ENCODE measurements at places on chromosomes 2 and 18.

GRCh38 chr18:40048253-40048652 is 1906.8 kb upstream of the PIK3C3 start:
- no peak for DNase-seq

- DNase-seq, result no peak
Measured at GRCh38 chr2:160474891-160475787, 18.5 kb downstream of the RBMS1 start.

- DNase-seq, result no peak
Measured at GRCh38 chr2:1553671-1554295, 140.5 kb downstream of the TPO start.

GRCh38 chr2:128638341-128639119 is 319.9 kb upstream of the HS6ST1 start:
- peak; percentile 27 for DNase-seq

DNA sequence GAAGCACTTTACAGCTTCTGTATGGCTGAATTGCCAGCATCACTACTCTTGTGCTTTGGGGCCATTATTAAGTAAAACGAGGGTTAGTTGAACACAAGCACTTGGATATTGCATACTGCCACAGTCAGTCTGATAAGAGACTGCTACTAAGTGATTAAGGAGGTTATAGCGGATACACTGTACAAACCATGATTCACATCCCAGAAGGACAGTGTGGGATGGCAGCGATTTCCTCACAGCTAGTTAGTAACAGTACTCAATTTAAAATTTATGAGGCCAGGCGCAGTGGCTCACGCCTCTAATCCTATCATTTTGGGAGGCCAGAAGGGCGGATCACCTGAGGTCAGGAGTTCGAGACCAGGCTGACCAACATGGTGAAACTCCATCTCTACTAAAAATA is 2.6 kb upstream of the BMPR2 start:
- DNase-seq, result no peak

GRCh38 chr2:232132181-232132580 is 170.7 kb downstream of the DIS3L2 start:
- DNase-seq, result no peak

- DNase-seq, result no peak
Measured at GRCh38 chr2:155703917-155704316, 628.6 kb downstream of the NR4A2 start.

DNA sequence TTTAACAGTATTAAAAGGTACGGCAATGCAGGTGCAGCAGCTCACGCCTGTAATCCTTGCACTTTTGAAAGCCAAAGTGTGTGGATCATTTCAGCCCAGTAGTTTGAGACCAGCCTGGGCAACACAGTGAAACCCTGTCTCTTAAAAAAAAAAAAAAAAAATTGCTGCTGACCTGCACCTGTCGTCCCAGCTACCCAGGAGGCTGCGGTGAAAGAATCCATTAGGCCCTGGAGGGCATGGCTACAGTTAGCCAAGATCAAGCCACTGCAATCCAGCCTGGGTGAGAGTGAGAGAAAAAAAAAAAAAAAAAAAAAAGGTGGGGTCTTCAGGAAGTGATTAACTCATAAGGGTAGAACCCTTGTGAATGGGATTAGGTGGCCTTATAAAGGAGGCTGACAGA is 12.8 kb downstream of the CUL3 start:
- DNase-seq, result no peak

- no peak for DNase-seq
Measured at GRCh38 chr18:30917651-30918050, 124.9 kb downstream of the DSC3 start.

DNA sequence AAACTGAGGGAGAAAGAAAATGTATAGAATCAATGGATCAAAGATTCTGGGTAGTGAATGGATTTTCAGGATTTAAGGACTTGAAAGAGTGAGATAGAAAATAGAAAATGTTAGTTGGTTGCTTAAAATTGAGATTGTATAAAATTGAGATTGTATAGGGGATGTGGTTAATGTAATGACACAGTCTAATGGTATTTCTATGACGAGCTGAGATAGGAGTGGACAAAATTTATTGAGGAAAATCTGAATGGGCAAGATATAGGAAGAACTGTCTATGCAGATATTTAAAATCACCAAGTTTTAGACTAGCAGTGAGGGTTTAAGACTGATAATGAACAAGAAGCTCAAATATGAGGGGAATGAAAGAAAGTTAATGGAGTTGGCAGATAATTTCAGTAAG is 406.6 kb downstream of the NYAP2 start:
- DNase-seq, result no peak

GRCh38 chr2:113061241-113061640 is 2.2 kb downstream of the IL36RN start:
- no peak for DNase-seq

DNA sequence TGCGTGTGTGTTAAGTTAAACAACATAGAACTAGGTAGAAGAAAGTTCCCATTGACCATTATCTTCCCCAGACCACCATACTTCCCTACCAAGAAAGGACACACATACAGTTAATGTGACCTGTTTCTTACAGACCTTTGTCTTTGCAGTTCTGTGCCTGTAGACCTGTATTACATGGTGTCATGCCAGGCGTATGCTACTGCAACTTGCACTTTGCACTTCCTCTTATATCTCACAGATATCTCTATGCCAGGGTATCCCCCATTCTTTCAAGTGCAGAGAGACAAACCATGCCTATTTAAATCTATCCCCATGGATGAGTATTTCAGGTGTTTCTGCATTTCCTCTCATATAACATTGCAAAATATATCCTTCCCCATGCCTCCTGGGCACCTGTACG is 136.8 kb upstream of the PKDCC start:
- DNase-seq, result no peak

DNA sequence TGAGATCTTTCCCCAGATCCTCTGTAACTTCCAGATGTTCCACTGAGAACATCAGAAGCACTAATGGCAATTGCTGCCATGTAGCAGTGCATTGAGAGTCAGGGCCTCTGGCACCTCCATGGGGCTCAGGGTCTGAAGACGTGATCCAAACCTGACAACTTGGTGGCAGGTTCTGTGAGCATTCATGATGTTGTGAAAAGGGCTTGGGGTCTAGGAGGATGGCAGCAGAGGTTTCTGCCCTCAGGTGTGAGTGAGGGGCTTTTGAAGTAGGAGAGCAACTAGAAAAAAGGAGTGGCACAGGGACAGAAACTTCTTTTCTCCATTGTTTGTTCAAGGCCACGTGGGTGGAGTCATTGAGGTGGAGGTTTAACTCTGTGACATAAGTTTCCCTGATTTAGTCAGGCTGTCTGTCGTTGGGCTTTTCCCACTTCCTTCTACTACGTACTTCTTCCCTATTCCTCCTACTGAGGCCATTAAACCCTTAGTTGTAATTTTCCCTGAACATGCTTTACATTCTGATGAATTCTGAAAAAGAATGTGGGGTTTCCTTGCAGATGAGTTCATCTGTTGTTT is 13.1 kb downstream of the CFLAR start:
- no peak for DNase-seq

- DNase-seq, result peak; percentile 48
Measured at GRCh38 chr2:233481368-233482142, 85.0 kb downstream of the USP40 start.

GRCh38 chr18:11658989-11659388 is 30.1 kb upstream of the GNAL start:
- DNase-seq, result no peak

GRCh38 chr2:214989187-214989586 is 149.2 kb downstream of the ABCA12 start:
- no peak for DNase-seq

DNA sequence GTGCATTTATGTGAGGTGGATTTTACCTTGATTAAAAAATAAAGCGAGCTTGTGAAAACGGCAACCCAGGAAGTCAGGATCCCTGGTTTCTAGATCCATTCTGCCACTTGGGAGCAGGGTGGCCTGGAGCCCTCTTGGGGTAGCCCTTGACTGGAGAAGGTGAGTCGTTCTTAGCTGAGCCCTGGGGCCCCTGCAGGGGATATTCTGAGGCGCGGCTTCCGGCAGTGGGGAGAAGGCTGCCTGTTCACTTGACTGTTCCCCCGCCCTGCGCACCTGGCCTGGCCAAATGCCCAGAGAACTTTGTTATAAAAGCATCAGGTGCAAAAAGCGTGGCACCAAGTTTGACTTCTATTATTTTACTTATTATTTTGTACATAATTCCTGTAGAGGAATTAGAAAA is 221.9 kb downstream of the DYSF start:
- DNase-seq, result no peak

DNA sequence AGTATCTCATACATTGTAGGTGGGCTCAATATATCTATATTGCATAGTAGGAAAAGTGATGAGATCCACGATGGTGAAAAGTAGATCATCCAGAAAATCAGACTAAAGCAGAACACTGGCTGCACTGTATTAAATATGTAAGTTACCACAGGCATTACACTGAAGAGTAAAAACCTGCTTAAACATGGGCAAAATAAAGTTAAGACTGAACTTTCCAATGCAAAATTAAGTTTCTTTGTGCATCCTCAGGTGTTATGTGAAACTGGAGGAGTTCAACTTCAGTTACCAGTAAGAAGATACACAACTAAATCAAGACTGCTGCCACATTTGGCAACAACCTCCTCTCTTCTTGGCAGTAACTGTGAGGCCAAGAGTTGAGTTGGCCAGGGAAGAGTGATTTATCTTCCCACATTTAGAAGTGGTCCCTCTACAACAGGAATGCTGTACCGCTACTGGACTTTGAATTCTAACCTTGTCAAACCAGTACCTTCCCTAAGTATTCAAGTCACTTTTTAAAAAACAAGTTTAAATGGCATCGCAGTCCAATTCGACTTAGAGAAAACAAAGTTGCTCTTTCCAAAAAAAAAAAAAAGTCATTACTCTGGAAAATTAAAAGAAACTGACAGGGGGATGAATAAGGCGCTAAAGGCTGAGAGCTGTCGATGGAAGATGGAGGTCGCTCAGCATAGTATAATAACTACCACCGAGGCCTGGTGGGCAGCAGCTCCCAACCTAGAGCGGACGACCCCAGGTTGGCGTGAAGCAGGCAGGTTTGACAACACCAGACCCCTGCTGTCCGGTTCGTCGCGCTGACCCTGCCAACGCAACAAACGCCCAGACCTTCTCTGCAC is 1.1 kb downstream of the MAP4K3 start:
- peak; percentile 63 for DNase-seq

DNA sequence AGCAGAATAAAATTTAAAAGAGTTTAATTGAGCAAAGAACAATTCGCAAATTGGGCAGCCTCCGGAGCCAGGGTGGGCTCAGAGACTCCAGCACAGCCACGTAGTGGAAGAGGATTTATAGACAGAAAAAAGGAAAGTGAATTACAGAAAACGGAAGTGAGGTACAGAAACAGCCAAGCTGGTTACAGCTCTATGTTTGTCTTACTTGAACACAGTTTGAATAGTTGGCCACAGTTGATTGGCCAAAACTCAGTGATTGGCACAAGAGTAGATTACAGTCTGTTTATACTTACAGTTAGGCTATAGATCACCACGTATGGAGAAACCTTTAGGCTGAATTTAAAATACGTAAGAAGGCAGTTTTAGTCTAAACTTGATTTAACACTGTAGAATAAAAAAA is 78.8 kb upstream of the NEDD4L start:
- DNase-seq, result no peak

GRCh38 chr2:36502081-36502480 is 95.9 kb downstream of the FEZ2 start:
- DNase-seq, result no peak

DNA sequence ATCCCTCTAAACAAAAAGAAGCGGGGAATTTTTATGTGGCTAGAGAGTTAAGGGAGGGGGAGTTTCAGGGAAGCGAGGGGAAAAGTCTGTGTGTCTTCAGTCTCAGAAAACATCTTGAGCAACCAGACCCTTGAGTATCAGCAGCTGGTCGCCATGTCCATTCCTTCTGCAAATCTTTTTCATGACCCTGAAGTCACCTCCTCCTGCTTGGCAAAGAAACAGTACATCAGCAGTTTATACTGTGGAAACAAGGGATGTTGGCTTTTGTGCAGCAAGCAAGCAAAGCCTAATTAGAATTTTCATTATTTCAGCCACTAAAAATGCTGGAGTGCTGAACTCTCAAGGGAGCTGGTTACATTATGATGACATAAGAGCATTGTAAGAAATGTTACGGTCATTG is 187.4 kb upstream of the SLC8A1 start:
- no peak for DNase-seq

GRCh38 chr2:200351815-200352214 is 45.3 kb downstream of the SPATS2L start:
- DNase-seq, result no peak

- no peak for DNase-seq
Measured at GRCh38 chr2:183035954-183036669, 2.1 kb downstream of the NCKAP1 start.

DNA sequence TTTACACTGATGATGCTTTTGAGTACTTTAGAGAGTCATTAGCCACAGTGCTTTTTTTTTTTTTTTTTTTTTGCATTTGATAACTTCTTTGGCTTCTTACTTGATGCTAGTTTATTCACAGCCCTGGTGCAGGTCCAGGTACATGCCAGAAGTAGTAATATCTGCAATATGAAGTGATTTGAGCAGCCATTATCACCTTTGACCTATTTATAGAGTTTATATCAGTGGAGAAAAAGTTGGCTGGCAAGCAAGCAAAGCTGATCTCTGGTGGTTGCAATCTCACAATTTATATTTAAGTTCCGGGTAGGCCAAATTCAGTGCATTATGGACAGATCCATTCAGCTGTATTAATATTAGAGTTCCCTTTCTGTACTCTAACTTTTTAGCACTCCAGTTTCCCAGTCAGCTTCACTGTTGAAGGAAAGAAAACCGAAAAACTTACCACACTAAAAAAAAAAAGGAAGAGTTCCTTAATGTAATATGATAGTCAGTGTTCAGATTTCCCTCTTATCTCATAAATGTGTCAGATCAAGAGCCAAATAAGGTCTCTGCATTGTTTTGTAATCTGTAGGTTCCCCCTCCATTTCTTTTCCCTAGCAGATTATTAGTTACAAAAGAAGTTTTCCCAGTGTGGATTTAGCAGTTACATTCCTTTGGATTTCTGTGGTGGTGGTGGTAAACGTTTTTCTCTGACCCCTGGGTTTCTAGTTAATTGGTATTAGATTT is 78.6 kb downstream of the HAUS1 start:
- DNase-seq, result no peak

GRCh38 chr2:80531319-80531718 is 226.8 kb upstream of the LRRTM1 start:
- DNase-seq, result no peak

- peak; percentile 18 for DNase-seq
Measured at GRCh38 chr2:107028661-107029060, 142.7 kb upstream of the ST6GAL2 start.

GRCh38 chr18:25133879-25134278 is 218.1 kb downstream of the ZNF521 start:
- no peak for DNase-seq

DNA sequence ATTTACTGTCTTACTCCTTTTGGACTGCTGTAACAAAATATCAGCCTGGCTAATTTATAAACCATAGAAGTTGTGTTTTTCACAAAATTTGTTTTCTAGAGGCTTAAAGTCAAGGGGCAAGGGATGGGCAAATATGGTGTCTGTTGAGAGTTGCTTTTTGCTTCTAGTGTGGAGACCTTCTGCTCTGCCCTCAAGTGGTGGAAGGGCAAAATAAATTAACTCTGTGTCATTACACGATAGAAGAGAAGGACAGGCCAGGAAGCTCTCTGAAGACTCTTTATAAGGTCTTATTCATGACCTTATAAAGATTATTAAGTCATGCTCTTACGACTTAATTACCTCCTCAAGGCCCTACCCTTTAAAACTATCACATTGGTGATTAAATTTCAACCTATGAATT is 181.2 kb upstream of the LRATD1 start:
- DNase-seq, result no peak
